T-helper 17 cell (primary cell): ENCODE measurements at places on chromosomes 1 and 21. TPM values are rescaled to one million over a fixed set of nuclear protein-coding genes. Genes with fewer than 3 reads are reported as not detected.

DNA sequence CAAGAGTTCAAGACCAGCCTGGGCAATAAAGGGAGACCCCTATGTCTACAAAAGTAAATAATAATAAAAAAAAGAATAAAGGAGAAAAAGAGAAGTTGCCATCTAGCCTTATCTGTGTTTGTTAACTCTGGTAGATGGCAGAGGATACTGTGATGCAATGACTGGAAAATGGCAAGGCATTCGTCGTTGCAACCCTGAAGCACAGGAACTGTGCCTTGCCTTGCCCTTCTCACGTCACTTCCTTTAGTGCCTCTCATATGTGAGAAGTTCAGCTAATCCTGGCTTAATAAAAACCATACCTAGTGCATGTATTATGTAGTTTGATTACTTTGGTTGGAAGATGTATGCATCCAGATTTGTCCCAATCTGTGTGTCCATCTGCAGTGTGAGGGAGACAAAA is 25.8 kb upstream of the PIGC start:
- DNase-seq, result no peak
- no peak overlapping the region for H3K27ac ChIP-seq
- H3K4me1 ChIP-seq, result no peaks in the 10 kb centered on the region
- H3K4me3 ChIP-seq, result no peak overlapping the region
- H3K36me3 ChIP-seq, result no peaks in the 10 kb centered on the region

DNA sequence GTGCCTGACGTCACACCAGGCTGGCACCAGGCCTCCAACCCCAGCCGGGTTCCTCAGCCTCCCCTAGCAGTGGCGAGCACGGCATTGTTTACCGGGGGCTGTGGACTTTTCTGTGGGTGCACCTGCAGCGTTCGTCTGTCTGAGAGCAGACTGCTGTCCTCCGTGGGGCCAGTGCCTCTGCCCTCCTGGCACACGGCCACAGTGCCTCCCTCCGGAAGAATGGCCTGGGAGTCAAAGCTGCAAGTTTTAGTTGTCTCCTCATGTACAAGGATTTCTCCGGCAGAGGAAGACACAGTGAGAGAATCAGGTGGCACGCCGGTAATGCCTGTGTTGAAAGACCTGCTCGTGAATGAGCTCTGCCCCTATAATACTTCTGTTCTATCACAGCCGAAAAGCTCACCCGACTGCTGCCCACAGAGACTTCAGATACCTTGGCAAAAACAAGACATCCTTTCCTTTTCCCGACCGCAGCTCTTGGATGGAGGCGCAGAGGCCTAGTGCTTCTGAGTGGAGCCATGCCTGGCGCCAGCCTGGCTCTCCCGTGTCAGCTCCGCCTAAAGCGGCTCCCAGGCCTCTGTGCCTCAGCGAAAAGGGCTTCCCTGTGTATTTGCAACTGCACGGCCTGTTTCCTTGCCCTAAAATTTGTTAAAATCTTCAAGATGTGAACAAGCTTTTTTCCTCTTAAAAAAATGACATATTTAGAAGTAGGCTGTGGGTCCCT is 71.4 kb downstream of the AGPAT3 start:
- no peak for DNase-seq
- H3K27me3 ChIP-seq, result no peaks in the 10 kb centered on the region
- H3K36me3 ChIP-seq, result no peaks in the 10 kb centered on the region
- peaks cover 22% of the 10 kb centered on the region for H3K4me1 ChIP-seq
- H3K4me3 ChIP-seq, result no peak overlapping the region

DNA sequence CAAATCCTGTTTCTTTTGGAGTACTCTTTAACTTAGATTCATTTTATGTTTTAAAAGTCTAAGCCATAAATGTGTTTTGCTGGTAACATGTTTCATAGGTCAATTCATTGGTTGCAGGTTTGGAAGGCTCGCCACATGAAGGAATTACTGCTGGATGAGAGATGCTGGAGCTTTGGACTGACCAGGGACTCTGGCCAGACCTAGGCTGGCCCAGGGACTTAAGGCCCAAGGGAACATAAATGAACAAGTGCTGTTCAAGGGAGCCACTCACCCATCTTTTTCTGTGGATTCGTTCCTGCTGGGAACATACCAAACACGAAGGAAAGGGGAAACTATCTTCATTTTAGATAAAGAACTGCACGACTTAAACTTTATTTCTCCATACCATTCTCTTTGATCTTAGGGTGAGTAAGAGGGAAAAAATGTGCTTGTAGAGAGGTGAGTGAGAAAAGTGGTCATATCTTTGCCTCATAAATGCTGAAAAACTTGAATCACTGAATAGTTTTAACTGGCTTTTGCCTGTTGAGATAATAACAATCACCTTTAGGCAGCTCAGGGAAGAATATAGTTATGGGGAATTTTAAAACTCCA is 15.3 kb upstream of the SHCBP1L start:
- no peak for DNase-seq
- H3K27me3 ChIP-seq, result peaks cover 25% of the 10 kb centered on the region
- H3K36me3 ChIP-seq, result no peaks in the 10 kb centered on the region

DNA sequence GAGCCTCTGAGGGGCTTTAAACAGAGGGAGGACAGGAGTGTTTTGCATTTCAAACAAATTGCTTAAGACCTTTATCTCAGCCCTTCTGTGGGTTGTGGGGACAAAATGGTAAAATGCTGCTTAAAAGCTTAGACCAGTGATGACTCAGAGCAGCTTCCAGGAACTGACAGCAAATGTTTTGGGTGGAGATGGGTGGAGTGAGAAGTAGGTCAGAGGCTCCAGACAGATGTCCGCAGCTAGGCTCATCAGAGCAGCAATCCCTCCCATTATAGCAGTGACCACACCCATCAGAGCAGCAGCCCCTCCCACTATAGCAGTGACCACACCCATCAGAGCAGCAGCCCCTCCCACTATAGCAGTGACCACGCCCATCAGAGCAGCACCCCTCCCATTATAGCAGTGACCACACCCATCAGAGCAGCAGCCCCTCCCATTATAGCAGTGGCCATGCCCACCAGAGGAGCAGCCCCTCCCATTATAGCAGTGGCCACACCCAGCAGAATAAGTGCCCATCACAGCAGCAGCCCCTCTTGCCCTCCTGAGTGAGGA is 532.2 kb downstream of the MATN1 start:
- peak; percentile 36 for DNase-seq
- no peaks in the 10 kb centered on the region for H3K27me3 ChIP-seq
- H3K27ac ChIP-seq, result peak overlapping the region; percentile 86
- H3K4me3 ChIP-seq, result peak overlapping the region; percentile 69

DNA sequence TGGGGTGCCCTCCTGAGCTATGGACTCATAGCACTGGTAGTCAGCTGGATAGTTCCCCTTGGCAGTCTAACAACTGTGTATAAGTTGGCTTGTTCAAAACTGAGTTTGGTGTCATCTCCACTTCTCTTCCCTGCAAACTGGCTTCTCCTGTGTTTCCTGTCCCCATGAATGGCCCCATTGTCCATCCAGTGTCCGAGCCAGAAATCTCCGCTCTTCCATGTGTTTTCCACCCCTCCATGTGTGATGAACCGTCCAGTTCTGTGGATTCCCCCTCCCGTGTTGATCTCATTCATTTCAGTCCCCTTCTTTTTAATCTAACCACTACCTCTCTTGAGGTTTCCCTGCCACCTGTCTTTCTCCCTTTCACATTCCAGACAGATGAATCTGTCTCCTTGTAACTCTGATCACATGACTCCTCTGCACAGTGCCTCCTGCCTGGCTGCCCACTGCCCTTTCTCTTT is 195.7 kb downstream of the ROR1 start:
- H3K4me3 ChIP-seq, result no peak overlapping the region
- no peaks in the 10 kb centered on the region for H3K4me1 ChIP-seq
- no peak for DNase-seq

DNA sequence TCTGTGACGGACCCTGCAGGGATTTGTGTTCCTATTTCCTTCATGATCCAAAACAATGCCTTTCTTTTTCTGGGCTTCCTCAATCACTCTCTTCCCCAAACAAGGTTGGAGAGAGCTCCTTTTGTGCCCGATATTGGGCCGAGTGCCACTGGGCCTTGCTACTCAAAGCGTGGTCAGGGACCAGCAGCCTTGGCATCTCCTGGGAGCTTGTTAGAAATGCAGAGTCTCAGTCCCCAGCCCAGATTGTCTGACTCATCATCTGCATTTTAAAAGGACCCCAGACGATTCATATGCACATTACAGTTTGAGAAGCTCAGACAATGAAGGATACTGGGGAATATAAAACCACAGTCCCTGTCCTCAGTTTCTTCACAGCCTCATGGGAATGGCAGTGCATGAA is 19.9 kb downstream of the ADORA1 start:
- no peak for DNase-seq
- no peaks in the 10 kb centered on the region for H3K4me1 ChIP-seq
- H3K4me3 ChIP-seq, result no peak overlapping the region
- H3K36me3 ChIP-seq, result no peaks in the 10 kb centered on the region

- no peak for DNase-seq
- H3K4me3 ChIP-seq, result no peak overlapping the region
- H3K27ac ChIP-seq, result no peak overlapping the region
- H3K27me3 ChIP-seq, result peaks cover 61% of the 10 kb centered on the region
- H3K36me3 ChIP-seq, result peaks cover 10% of the 10 kb centered on the region
Measured at GRCh38 chr1:47181095-47181954, 8.5 kb downstream of the PDZK1IP1 start.

DNA sequence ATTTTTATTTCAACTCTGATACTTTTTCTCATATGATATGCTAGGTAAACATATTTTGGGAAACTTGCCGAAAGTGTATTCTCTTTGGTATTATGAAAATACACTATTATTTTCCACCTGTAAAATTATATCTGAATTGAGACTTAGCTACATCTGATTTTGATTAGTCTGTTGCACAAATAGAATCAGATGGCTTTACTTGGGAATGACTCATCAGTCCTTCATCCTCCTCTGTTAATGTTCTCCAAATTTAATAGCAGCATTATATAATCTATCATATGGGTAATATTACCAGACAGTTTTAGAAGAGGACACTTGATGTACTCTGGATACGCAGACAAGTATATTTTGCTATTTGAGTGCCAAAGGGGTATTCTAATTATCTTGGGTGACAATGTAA is 245.3 kb downstream of the CTH start:
- DNase-seq, result no peak
- no peaks in the 10 kb centered on the region for H3K4me1 ChIP-seq
- no peak overlapping the region for H3K27ac ChIP-seq

DNA sequence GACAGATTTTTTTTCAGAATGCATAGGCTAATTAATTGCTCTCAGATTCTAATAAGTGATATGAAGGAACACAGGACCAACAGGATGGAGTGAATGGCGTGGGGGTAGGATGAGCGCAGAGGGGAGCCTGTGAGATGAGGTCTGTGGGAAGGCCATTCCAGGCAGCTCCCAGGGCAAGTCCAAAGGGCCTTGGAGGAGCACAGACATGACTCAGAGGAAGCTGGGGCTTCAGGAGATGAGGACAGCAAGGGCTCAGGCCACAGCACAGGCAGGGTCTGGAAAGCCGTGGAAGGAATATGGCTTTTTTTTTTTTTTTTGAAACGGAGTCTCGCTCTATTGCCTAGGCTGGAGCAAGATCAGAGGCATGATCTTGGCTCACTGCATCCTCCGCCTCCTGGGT is 35.1 kb downstream of the FMN2 start:
- H3K4me3 ChIP-seq, result no peak overlapping the region
- no peaks in the 10 kb centered on the region for H3K4me1 ChIP-seq
- no peaks in the 10 kb centered on the region for H3K36me3 ChIP-seq
- H3K27ac ChIP-seq, result no peak overlapping the region
- DNase-seq, result no peak

PDZK1 gene
- 0.55 TPM for total RNA-seq

FAM177B gene
- total RNA-seq, result 0.50 TPM
